ENCODE measurements at places on chromosomes 12 and 14.

DNA sequence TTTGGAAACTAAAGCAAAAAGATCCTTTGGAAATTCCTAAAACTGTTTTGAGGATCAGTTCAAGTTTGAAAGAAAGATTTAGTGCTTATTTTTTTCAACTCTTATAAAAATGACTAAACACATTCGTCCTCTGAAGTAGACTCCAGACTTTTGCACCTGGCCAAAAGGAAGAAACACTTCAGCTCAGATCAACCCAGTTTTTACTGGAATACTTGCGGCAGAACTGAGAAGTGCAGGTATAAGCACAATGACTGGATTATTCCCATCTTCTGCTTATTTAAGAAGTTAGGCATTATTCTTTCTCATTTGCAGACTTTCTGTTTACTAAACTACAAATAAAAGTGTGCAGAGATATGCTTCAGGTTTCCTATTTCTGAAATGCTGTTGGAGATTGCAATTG, 41.9 kb downstream of the PDE6H start:
- DNase-seq: no peak

DNA sequence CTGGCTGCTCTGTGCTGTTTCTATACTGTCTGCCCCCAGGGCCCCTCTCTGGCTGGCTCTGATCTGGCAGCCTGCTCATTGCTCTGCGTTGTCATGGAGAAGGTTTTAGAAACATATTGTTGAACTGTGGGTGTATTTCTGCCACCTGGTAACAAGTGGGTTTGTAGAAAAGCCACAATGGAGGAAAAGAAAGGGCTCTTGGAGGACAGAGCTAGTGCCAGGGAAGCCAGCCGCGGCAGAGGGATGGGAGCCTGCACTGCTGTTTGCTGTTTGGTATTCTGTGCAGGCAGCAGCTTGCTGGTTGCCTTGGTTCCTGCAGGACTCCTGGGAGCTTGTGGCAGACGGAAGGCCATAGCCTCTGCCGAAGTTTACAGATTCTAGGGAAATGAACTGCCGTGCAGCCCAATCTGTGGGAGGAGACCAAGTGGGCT, 15.1 kb downstream of the CCDC177 start:
- no peak for DNase-seq

DNA sequence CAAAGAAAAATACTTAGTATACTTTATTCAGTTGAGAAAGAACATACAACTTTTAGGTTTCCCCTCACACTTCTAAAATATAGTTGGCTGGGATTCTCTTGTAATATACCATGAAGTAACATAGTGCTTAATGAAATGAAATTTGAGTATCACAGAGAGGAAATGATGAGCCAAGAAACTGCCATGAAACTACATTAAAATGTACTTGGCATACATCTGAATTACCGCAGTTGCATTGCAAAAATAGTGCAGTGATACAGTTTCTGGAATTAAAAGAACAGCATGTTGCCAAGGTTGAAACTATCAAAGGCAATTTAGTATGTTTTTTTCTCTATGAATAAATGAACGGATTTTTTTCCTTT, 389.2 kb downstream of the TMEM117 start:
- no peak for DNase-seq

- DNase-seq: no peak
These were observed 10.2 kb downstream of the ERG28 start for GRCh38 chr14:75650253-75651058.

- peak; percentile 40 for DNase-seq
These were observed 11.0 kb downstream of the PAPLN start for GRCh38 chr14:73248108-73248868.

GRCh38 chr12:76980196-76980595, 85.2 kb downstream of the E2F7 start:
- DNase-seq: no peak

GRCh38 chr14:90805662-90806540, 10.3 kb downstream of the TTC7B start:
- no peak for DNase-seq

- DNase-seq: peak; percentile 15
These were observed 585 bp upstream of the TEAD4 start for GRCh38 chr12:2958432-2959191.

- no peak for DNase-seq
These were observed 50.3 kb downstream of the TDP1 start for GRCh38 chr14:90005939-90006530.

DNA sequence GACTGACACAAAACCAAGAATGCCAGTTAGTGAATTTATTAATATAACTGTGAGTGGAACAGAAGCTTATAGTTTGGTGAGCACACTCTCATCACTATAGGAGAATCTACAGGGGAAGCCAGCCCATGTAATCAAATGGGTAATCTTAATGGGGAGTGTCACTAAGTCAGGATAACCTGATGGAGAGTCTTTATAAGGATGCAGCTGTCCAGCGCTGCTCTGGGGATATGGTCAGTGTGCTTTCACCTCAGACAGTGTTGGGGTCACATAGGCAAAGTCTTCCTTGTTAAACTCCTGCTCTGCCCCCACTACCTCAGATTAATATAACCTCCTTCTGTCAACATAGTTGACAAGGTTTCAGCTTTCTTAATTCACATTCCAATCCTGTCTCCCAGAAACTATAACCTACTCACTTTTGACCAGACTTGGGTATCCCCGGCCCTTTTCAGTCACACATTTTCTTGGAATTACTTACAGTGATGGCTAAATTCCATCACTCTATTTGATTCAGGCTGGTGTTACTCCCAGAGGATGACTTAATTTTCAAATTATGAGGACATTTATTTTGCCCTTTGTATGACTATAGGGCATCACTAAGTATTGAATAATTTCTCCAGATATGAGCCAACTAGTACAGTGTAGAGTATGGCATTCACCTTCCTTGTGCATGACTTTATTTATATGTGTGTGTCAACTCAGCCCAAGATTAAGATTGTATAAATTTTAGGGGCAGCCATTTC, 13.2 kb downstream of the STK38L start:
- DNase-seq: no peak

DNA sequence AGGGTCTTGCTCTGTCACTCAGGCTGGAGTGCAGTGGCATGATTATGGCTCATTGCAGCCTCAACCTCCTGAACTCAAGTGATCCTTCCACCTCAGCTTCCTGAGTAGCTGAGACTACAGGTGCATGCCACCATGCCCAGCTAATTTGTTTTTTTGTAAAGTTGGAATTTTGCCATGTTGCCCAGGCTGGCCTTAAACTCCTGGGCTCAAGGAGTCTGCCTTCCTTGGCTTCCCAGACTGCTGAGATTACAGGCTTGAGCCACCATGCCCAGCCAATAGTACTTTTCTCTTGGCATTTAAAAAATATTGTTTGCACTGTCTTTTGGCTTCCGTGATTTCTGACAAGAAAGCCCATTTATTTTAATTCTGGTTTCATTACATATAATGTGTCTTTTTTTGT, 61.3 kb downstream of the DIP2B start:
- no peak for DNase-seq

DNA sequence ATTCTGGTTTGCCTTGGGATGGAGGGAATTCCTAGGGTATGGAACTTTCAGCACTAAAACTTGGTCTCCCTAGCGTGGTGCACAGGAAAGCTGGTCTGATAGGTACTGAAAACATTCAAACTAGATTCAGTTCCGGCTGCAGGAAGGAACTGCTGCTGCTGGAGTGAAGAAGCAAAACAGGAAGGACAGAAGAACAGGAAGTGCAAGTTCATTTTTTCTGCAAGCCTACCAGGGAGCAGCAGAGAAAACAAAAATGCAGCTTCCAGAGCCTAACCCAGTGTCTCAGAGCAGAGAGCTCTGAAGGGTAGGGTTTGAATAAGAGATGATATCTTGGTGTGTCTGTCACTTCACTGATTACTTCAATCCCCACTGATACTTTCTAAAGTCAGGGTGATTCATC, 165.2 kb downstream of the VRK1 start:
- peak; percentile 27 for DNase-seq

- DNase-seq: no peak
These were observed 42.9 kb upstream of the KCNA5 start for GRCh38 chr12:5000658-5001385.

DNA sequence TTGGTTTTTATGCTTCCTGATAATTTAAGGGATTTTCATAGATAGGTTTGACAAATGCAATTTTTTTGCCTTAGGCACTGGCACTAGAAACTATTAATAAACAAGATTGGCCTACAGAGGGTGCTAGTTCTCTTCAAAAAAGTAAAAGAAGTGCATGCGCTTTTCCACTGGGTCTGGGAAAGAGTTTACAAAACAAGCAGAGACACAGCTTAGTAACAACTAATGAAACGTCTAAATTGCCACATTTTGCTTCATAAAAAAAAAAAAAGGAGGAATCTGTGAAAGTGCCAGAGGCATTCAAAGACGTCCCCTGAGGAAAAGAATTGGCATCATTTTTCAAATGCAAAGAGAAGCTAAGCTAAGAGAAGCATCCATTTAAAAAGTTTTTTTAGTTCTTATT, 58.3 kb upstream of the EEA1 start:
- no peak for DNase-seq

DNA sequence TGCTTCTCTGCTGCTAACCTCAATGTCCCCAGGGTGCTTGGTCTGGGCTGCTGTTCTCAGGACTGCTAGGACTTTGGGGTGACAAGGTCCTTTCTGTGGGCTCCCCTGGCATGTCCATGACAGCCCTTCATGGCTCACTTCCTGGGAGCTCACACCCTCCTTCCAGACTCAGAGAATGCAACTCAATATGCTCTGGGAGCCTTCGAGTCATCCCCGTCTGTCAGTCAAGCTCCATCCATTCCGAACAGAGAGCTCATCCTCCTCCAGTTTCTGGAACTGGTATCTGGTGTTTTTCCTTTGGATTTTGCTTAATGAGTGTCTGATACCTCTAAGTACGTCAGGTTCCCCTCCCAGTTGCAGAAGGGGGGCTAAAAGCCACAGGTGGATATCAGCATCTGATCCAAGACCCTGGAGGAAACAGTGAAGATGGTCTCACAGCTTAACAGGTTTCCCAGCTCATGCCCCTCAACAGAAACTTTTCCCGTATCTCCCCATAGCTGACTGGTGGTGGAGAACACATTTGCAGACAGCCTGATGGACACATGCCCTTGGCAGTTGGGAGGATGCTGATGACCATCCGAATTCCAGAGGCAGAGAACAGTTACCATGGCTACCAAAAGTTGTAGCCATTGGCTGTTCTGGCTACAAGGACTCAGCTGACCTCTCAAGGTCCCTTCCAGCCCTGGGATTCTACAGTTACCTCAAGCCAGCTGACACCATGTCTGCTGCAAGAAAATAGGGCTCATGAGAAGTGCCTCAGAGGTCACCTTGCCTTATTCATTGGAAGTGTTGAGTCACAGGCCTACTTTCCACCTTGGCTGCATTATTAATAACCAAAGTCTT, 9.5 kb upstream of the RAB35 start:
- DNase-seq: peak; percentile 51

DNA sequence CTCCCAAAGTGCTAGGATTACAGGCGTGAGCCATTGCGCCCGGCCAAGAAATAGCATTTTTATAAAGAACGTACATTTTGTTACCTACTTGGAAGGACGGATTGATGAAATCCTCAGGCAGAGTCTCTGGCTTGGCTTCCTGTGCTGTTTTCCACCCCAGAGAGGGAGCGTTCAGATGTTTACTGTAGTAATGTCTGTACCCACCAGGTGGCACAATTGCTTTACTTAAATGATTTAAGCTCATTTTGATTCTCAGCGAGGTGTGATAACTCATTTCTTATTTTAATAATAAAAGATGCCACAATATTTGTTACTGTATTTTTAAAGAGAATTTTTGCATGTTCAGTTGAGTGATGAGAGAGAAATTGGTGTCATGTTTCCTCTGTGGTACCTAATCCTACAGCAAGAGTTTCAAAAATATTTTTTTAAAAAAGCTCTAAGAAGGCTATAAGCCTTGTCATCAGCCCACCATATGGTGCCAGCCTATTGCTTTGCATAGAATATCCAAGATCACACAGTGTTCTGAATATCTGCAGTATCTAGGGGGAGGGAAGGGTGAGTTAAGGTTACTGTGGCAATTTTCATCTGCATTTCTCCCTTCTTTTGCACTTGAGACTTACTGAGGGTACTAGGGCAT, 82.6 kb upstream of the TRAF3 start:
- peak; percentile 49 for DNase-seq

- DNase-seq: no peak
These were observed 18.2 kb downstream of the MSI1 start for GRCh38 chr12:120350576-120351350.

DNA sequence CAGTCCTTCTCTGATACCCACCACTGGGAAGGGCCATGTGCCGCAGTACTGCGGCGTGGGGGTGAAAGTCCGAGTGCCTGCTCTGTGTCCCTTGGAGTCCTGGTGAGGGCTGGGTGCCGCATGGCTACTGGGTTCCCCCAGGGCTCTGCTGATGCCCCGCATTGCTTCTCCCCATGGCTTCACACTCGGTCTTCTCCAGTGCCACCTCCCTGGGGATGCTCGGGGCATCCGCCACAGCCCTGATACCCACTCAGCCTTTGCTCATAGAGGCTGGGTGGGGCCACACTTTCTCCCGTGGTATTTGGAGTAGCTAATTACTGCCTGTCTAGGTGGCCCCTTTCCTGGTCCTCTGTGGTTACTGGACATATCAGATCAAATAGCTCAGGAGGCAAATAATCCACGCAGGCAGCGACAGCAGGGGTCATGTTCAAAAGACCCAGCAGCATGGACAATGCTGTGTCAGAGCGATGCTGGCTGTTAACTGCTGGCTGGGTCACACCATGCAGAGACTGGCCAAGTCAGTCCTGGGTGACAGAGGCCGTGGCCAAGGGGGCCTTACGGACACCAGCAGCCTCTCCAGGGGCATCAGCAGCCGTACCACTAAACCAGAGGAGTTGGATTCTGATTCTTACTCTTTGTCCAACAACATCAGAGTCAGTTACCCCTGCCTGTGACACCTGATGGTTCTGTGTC, 106.5 kb downstream of the ADGRD1 start:
- no peak for DNase-seq

DNA sequence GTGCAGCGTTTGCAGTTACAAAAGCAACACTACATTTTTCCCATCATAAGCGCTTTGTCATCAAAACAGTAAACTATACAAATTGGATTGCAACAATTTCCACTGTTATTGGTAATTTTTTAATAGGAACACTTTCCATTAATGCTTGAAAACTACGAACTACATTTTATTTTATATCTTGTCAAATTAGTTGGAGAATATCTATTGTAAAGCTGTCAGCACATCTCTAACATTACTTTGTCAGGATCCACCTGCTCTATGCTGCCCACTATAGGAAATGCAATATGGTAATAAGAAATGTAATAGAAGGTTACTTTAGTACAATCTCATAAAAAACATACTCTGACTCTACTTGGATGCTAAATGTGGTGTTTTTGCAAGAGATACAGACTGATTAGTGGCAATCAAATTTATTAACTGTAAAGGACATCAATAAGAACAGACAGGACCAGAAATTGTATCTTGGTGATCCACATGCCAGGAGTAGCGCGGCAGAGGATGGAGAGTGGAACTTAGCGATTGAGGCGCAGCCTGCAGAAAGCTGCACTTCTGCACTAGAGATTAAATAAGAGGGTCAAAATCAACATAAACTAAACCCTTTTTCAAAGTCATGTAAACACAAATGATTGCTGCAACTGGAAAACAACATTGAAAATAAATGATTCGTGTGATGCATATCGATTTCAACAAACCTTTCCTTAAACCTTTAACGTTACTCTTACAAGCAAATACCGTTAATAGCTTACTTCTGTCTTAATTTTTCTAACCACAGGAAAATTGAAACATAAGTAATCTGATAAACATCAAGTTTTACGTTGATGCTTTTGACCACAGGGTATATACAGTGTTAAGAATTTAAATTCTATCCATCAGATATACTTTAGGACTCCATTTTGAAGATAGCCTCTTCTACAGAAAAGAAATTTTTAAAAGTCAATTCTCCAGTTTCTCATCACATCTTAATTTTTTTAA, 3.6 kb upstream of the ARID2 start:
- peak; percentile 28 for DNase-seq

All from activated CD4-positive, alpha-beta memory T cell treated with anti-CD3 and anti-CD28 coated beads for 36 hours (primary cell).